CD4-positive, alpha-beta memory T cell (primary cell): ENCODE measurements at places on chromosomes 4 and X. TPM values are rescaled to one million over a fixed set of nuclear protein-coding genes. Genes with fewer than 3 reads are reported as not detected.

DNA sequence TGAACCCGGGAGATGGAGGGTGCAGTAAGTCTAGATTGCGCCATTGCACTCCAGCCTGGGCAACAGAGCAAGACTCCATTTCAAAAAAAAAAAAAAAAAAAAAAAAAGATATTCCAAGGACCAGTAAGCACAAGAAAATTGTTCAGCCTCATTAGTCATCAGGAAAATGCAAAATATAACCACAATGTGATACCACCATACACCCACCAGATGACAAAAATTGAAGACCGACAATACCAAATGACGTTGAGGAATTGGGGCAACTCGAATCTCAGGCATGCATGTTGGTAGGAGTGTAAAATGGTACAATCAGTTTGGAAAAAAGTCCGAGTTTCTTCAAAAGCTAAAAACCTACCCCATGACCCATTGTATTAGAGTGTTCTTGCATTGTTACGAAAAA is 130.2 kb upstream of the FAM9B start:
- no peaks in the 10 kb centered on the region for H3K36me3 ChIP-seq
- DNase-seq: no peak
- H3K27ac ChIP-seq: no peak overlapping the region
- H3K4me1 ChIP-seq: peaks cover 24% of the 10 kb centered on the region
- no peaks in the 10 kb centered on the region for H3K27me3 ChIP-seq
- H3K4me3 ChIP-seq: no peak overlapping the region

- H3K4me1 ChIP-seq: no peaks in the 10 kb centered on the region
- H3K36me3 ChIP-seq: no peaks in the 10 kb centered on the region
- H3K4me3 ChIP-seq: no peak within 1 kb of the TSS
- H3K27ac ChIP-seq: no peak within 1 kb of the TSS
- no peak for DNase-seq
Measured at GRCh38 chrX:70444326-70444945, at the start of gene DLG3. Gene DLG3, plus strand, starts transcription at chrX:70444835. Its CDS starts 367 bp downstream, at chrX:70445202.

DNA sequence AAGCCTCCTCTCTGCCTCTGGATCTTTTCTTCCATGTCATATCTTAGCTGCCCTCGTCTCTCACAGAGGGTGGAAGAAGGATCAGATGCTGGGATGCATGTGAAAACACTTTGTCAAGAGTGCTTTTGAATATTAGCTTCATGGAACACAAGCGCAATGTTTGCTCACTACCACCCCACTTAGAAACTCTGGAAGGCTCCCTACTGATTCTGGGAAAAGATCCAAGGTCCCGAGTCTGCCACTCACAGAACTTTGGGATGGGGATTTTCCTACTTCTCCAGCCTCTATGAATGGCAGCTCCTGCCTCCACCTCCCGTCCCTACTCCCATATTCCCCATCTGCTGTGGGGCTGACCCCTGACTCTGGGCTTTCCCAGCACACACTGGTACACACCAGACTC is 40.2 kb upstream of the CRMP1 start:
- H3K36me3 ChIP-seq: no peaks in the 10 kb centered on the region
- H3K27me3 ChIP-seq: no peaks in the 10 kb centered on the region
- no peak overlapping the region for H3K4me3 ChIP-seq

DNA sequence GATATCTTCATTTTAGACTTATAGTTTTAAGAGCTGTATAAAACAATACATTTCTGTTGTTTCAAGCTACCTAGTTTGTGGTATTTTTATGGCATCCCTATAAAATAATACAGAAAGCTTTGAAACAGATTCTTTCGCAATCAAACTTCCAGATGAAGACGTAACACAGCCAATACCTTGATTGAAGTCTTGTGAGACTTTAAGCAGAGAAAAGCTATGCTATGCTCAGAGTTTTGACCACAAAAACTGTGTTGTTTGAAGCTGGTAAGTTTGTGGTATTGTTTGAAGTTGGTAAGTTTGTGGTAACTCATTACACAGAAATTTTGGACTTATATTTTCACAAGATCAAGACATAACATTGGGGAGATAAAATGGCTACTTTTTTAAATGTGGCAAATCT is 201.8 kb upstream of the UGT8 start:
- no peak overlapping the region for H3K27ac ChIP-seq
- no peaks in the 10 kb centered on the region for H3K36me3 ChIP-seq
- H3K27me3 ChIP-seq: no peaks in the 10 kb centered on the region
- H3K4me1 ChIP-seq: no peaks in the 10 kb centered on the region
- DNase-seq: peak; percentile 13

DNA sequence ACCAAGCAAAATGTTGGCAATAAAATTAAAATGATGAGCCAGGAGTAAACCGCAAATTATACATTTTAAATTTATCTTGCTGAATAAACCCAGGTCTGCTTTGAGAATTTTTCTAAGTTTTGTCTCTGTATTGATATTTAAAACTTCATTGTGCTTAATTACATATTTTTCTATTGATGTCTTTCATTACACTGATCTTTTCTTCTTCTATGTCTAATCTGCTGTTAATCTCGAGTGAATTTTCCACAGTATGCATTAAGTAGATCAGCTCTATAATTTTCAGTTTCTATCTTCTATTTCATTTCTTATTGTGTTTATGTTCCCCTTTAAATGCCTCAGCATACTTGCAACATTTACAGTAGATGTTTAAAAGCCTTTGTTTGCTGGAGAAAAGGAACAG is 918.7 kb downstream of the FAT4 start:
- H3K27ac ChIP-seq: no peak overlapping the region
- DNase-seq: no peak
- no peaks in the 10 kb centered on the region for H3K4me1 ChIP-seq
- H3K36me3 ChIP-seq: no peaks in the 10 kb centered on the region
- no peaks in the 10 kb centered on the region for H3K27me3 ChIP-seq

GRCh38 chr4:8113611-8114377 is 44.8 kb downstream of the ABLIM2 start:
- no peaks in the 10 kb centered on the region for H3K27me3 ChIP-seq
- H3K27ac ChIP-seq: no peak overlapping the region
- no peak overlapping the region for H3K4me3 ChIP-seq
- no peak for DNase-seq
- H3K36me3 ChIP-seq: no peaks in the 10 kb centered on the region
- no peaks in the 10 kb centered on the region for H3K4me1 ChIP-seq

The SPATA18 gene
- not detected for total RNA-seq

The SMPX gene
- not detected for total RNA-seq

The ZXDA gene
- total RNA-seq: 13.4 TPM

The PAK3 gene
- 1.5 TPM for total RNA-seq

The FMR1 gene
- 88.8 TPM for total RNA-seq
